SJSA1 (cell line): ENCODE measurements at places on chromosomes 7 and 10. TPM values are rescaled to one million over a fixed set of nuclear protein-coding genes. Genes with fewer than 3 reads are reported as not detected.

DNA sequence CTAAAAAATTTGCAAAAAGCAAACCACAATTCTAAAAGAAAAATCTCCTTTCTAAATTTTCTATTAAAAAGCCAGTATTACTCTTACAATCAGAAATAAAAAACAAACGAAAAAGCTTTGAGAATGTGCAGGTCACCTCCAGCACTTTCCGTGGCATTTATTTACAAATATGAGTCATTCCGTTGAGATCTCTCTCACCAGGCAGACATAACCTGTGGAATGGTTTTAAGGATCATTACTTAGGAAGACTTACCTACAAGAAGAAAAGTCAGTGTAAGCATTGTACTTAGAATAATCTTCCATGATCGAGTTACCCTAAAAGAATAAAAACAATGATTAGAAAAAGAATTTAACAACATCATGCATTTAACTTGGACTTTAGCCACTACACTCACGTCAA, 3.3 kb downstream of the SUN3 start:
- no peak for DNase-seq
- no peaks in the 10 kb centered on the region for H3K27me3 ChIP-seq
- H3K36me3 ChIP-seq = no peaks in the 10 kb centered on the region
- H3K27ac ChIP-seq = no peak overlapping the region
- H3K4me3 ChIP-seq = no peak overlapping the region

- H3K4me3 ChIP-seq = no peak overlapping the region
- no peaks in the 10 kb centered on the region for H3K27me3 ChIP-seq
- H3K36me3 ChIP-seq = no peaks in the 10 kb centered on the region
- no peak for DNase-seq
- no peak overlapping the region for H3K27ac ChIP-seq
- no peaks in the 10 kb centered on the region for H3K4me1 ChIP-seq
Observed at GRCh38 chr10:11197266-11197712, 179.6 kb downstream of the CELF2 start.

DNA sequence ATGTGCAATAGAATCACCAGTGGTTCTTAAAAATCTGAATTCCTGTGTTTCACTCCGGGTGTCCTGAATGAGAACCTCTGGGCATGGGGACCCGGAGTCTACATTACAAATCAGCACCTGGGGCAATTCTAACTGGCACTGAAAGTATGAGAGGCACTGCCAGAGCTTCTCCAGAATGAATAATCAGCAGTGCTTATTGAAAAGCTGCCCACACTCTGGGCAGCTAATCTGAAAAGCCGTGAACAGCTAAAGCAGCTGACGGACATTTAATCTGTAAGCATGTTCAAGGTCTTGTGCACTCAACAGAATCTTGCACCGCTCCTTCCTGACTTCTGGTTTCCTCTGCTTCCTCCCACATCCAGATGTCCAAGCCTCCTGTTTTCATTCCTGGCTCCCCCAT, 113.3 kb upstream of the KIF5B start:
- no peaks in the 10 kb centered on the region for H3K4me1 ChIP-seq
- H3K4me3 ChIP-seq = no peak overlapping the region
- no peak for DNase-seq
- no peaks in the 10 kb centered on the region for H3K36me3 ChIP-seq
- H3K27ac ChIP-seq = no peak overlapping the region

UCMA gene
- total RNA-seq = not detected in 2 replicates

HOXA4 gene
- 0.58 TPM in 1 of 2 replicates, not detected in the other for total RNA-seq

GPR15LG gene
- not detected in 2 replicates for total RNA-seq
